ENCODE measurements at places on chromosomes 7 and 10.

- no peak for DNase-seq
These were observed 91.4 kb downstream of the SIRT1 start for GRCh38 chr10:67975871-67976270.

- no peak for DNase-seq
These were observed 42.7 kb upstream of the PLEKHA1 start for GRCh38 chr10:122331615-122332446.

DNA sequence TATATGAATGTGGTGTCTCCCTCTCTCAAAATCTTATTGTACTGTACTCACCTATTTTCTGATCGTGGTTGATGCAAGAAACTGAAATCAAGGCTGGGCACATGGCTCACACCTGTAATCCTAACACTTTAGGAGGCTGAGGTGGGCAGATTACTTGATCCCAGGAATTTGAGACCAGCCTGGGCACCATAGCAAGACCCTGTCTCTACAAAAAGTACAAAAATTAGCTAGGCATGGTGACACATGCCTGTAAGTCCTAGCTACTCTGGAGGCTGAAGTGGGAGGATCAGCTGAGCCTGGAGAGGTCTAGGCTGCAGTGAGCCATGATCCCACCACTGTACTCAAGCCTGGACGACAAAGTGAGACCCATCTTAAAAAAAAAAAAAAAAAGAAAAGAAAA is 16.0 kb downstream of the MMRN2 start:
- DNase-seq = no peak

GRCh38 chr10:100866575-100867098 is 46.1 kb upstream of the SLF2 start:
- no peak for DNase-seq

DNA sequence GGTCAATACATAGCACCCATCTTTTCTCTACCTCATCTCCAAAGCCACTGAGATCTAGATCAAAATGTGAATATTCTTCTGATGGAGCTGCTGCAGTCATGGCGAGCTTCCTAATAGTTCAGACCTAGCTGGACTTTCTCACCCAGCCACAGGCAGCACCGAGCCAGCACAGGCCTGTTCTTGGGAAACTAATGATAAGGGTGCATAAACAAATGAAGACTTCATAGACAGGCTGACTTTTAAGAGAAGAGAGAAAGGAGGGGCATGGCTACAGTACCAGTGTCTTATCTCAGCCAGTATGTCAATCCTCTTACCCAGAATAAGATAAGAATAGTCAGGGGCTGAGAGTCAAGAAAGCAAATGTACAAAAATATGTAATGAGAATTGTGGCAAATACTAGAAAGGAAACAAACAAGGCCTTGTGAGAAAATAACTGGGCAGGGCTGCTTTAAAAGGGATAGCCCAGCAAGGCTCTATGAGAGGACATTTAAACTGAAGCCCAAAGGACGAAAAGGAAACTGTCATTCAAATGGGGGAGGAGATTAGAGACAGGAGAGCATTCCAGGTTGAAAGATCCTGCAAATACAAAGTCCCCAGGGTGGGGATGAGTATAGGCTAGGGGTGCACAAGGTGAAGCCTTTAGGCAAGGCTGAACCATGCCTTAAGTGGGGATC is 21.8 kb upstream of the CDK14 start:
- no peak for DNase-seq

- DNase-seq = no peak
These were observed 897.8 kb downstream of the CNTNAP2 start for GRCh38 chr7:147014286-147014955.

- DNase-seq = no peak
These were observed 265.5 kb downstream of the PTPRN2 start for GRCh38 chr7:158321936-158322615.

GRCh38 chr10:30832749-30833627 is 198.7 kb downstream of the ZNF438 start:
- no peak for DNase-seq

DNA sequence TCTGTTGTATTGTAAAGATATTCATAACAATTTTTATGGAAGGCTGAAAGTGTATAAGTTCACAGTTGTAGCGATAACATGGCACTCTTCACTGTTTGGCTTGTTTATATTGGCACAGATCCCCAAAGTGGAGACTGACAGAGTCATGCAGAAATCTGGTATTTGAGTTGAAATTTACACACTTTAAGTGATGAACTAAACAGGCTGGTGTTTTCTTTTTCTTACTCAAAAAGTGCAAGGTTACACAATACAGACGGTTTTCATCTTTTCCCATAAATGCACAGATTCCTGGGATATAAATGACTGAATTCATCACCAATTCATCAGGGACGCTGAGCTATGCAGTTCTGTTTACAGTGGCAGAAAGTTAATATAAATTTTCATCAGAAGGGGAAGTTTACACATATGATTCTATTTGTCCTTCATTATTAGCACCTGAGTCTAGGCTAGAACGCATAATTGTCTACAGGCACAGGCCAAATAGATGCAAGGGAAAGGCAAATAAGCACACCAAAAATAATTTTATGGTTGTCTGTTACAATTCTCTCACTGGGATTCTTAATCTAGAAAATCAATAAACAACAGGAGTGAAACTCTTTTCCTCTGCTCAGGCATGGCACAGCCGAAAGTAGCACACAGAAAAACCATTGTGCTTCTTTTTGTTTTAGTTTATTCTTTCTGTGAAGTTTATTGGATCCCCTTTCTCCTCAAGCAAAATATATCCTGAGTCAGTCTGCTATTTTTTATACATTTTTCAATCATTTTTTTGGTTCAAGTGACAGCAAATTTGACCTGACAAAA is 88.0 kb downstream of the FOXP2 start:
- no peak for DNase-seq

GRCh38 chr7:154748089-154748786 is 254.7 kb downstream of the PAXIP1 start:
- no peak for DNase-seq

GRCh38 chr10:113736576-113736975 is 14.9 kb upstream of the PLEKHS1 start:
- no peak for DNase-seq

- DNase-seq = no peak
These were observed 16.4 kb downstream of the NACAD start for GRCh38 chr7:45072131-45073030.

DNA sequence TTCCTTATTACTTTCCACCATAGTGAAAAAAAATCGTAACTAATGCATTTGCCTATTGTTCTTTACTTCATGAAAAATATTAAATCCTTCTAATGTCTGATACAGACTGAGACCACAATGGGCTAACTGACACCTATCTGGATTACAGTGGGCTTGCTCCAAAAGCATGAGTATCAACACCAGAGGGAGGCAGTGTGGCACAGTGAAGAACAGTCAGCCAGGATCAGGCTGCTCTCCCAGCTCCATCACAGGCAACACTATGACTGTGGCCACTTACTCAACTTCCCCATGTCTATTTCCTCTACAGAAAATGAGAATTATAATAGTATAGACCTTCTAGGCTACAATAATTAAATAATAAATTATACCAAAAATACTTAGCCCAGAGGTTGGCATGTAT is 97.2 kb downstream of the SLC25A13 start:
- no peak for DNase-seq

DNA sequence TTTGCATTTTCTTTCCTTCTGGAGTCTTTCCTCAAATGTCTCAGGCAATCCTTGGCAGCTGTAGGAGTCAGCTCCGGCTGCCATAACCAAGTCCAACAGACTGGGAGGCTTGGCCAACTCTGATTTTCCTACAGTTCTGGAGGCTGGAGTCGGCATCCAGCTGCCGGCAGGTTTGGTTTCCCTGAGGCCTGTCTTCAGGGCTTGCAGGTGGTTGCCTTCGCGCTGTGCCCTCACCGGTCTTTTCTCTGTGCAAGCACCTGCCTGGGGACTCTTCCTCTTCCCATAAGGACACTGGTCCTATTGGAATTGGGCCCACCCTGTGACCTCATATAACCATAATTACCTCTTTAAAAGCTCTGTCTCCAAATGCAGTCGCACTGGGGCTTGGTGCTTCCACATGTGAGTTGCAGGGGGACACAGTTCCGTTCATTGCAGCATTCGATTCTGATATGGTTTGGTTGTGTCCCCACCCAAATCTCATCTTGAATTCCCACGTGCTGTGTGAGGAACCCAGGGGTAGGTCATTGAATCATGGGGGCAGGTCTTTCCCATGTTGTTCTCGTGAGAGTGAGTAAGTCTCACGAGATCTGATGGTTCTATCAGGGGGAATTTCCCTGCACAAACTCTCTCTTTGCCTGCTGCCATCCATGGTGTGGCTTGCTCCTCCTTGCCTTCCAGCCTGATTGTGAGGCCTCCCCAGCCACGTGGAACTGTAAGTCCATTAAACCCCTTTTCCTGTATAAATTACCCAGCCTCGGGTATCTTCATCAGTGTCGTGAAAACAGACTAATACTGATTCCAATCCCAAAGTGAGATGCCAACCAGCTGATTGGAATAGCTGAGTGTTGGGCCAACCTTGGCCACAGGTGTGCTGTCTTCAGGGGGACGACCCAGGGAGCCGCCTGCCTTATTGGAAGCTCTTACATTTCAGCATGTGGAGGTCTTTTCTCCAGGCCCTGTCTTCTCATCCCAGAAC is 7.9 kb downstream of the GALNTL5 start:
- no peak for DNase-seq

- no peak for DNase-seq
These were observed 116.8 kb downstream of the ETV1 start for GRCh38 chr7:13872709-13873108.

- DNase-seq = no peak
These were observed 25.2 kb downstream of the DIP2C start for GRCh38 chr10:664301-664700.

GRCh38 chr10:102059987-102060386 is 4.0 kb upstream of the ARMH3 start:
- no peak for DNase-seq

GRCh38 chr10:66006411-66006810 is 919.4 kb upstream of the LRRTM3 start:
- no peak for DNase-seq

- no peak for DNase-seq
These were observed 66.7 kb upstream of the FAM20C start for GRCh38 chr7:125661-126060.

DNA sequence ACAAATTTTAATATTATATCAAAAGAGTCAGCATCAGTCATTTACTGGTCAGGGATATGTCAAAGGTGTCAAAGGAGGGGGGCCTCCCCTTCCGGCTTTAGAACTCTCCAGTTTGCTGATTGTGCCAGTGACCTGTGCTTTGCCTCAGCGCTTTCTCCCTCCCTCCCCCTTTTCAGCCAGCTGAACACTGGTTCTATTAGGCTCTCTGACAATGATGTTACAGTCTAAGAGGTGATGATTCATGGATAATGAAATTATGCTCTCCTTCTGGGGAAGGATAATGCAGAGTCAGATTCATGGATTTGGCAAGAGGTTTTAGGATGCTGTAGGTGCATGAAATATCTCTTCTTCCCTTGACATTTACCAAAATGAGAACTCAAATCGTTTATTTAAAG is 6.1 kb downstream of the LRRTM3 start:
- DNase-seq = no peak

- no peak for DNase-seq
These were observed 35.6 kb downstream of the SYPL1 start for GRCh38 chr7:106076537-106076936.

DNA sequence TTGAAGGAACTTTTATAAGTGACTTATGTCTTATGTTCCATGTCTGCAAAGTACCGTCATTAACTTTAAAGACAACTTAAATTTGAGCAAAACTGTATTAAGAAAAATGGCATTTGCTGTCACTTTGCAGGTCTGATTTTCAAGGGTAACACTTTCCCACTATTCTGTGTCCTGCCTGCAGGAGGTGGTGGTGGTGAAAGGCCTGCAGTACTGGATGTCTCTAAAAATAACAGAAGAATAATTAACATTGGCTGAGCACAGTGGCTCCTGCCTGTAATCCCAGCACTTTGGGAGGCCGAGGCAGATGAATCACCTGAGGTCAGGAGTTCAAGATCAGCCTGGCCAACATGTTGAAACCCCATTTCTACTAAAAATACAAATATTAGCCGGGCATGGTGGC is 13.2 kb upstream of the PTER start:
- DNase-seq = no peak

DNA sequence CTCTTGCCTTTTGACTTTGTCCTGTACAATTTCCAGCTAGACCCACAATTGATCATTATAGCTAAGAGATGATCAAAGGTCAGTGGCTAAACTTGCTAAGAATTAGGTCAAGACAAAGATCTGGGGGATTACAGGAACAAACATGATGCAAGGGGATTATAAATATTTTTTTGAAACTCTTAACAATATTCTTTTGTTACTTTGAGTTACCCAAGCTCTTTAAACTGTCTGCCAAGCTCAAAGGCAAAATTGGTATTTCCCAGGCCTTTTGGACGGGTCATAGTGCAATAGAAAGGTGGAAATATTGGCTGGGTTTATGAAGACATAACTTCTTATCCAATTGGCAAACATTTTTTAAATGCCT is 23.4 kb downstream of the TBXAS1 start:
- DNase-seq = no peak

DNA sequence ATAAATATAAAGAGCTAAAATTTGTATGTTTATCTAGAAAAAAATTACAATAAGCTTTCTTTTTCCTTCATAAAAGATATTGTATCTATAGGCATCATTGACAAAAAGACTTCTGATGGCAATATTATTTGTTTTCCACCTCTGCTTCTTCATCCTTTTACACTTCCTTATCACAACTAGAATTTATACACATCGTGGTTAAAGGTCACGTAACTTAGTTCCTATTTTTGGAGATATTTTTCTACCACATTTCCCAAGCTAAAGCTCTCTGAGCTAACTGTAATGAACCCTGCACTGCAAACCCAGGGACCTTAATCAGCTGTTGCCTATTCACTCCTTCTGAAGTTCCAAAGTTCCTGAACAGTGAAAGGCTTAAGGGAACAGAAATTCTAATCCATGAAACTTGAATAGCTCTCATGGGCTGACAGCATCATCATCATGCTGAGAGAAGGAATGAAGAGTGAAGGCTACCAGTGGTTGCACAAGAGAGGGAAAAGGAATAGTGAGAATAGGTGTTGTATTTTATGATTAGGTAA is 106.1 kb upstream of the SLC13A1 start:
- DNase-seq = no peak

DNA sequence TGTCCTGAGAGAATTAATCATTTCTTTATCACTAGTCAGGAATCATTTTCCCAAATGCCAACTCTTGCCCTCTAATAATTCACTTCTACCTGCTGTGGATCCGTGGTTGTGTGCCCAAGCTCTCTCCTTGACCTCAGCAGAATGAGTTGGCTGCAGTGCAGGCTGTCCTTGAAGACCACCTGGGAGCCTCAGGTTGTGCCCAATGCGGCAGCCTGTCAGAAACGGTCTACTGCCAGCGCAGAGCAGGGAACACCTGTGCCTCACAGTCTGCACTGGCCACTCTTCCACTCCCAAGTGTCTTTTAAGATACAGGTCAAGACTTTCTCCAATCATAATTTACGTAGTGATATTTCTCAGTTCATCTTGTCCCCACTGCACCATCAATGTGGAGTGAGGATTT is 246.0 kb upstream of the PHF14 start:
- DNase-seq = no peak

DNA sequence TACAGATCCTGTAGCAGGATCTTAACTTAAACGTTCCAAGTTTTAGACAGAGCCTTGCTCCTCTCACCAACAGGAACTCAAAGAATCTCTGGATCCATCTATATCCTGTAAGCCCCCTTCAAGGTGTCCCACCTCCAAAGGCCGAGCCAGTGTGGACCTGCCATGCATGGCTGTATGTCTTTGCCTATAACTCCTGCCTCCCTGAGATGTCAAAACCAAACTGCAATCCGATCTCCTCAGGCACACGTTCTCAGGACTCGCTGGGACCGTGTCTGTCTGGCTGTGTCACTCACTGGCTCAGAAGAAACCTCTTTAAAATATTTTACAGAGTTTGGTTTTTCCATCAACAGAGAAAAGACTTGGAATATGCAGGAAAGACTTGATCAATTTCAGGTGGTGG is 51.4 kb upstream of the FAM20C start:
- DNase-seq = no peak

GRCh38 chr7:42687211-42688055 is 224.4 kb downstream of the C7orf25 start:
- no peak for DNase-seq
